ENCODE measurements at places on chromosomes 11 and 22.

- DNase-seq = no peak
Observed at GRCh38 chr11:81135570-81135969, 1598.1 kb downstream of the FAM181B start.

- no peak for DNase-seq
Observed at GRCh38 chr22:36722055-36722454, 18.5 kb upstream of the CACNG2 start.

- peak; percentile 54 for DNase-seq
Observed at GRCh38 chr11:47551086-47551485, 1.8 kb downstream of the CELF1 start.

GRCh38 chr11:101553891-101554292 lies 29.9 kb downstream of the TRPC6 start:
- DNase-seq = no peak

DNA sequence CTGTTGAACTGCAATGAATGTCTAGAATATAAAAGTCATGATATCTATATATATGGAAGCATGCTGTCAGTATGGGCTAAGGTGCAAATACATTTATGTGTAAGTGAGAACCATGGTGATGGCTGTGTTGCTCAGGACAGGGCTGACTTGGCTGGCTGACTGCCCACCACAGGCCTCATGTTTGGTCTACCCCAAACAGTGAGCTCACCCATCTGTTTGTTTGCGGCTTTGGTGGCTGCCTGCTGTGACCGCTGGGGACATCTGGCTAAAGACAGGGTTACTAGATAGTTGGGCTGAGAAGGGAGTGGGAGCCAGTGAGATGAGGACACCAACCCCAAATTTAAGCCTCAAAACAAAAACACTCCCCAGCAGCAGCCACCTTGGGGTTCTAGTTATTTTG lies 6.3 kb downstream of the CD44 start:
- no peak for DNase-seq

DNA sequence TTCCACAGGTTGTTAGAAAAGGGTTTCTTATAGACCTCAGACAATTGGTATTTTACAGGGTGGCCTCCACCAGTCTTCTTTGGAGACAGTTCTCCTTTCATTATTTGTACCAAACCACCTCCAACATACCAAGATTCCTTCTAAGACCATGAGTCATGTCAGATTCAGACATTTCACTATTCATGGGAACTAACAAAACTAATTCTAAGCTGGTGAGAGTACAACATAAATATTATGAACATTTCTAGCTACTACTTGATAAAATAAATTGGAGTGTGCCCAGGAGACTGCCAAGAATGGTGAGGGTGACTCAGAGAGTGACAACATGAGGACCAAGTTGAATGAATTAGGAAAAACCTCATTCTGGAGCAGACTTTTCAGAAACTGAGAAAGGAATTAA lies 494.6 kb upstream of the LRRC4C start:
- DNase-seq = no peak

- DNase-seq = no peak
Observed at GRCh38 chr11:115214644-115215234, 289.5 kb downstream of the CADM1 start.

- DNase-seq = no peak
Observed at GRCh38 chr11:117188620-117189081, 10.1 kb downstream of the SIDT2 start.

DNA sequence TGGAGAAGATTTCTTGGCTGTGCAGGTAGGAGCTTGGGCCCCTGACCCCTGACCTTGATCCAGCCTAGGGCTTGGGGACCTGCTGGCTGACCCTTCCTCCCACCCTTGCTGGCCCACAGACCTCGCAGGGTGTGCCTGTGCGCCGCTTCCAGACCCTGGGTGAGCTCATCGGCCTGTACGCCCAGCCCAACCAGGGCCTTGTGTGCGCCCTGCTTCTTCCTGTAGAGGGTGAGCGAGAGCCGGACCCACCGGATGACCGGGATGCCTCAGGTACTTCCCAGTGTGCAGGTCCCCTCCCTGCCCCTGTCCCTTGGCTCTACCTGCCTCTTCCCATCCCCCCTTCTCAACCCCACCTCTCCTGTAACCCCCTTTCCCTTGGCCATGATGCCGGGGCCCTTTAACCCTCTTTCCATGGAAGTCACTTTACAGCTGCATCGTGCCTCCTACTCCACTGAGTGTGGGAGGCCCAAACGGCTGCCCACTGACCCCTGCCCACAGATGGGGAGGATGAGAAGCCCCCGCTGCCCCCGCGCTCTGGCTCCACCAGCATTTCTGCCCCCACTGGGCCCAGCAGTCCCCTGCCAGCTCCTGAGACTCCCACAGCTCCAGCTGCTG lies 3.8 kb downstream of the INPPL1 start:
- DNase-seq = no peak

DNA sequence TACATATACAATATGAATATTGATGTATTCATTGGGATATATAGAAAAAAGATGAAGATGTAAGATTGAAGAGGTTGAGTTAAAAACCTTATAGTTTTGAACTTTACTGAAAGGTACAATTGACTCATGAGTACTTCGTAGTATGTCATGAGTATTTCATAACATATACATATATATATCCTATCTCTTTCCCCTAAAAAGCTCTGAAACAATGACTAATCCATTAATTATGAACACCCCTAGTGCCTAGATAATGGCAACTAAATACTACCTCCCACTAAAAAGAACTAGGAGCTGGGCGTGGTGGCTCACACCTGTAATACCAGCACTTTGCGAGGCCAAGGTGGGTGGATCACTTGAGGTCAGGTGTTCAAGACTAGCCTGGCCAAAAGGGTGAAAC lies 31.5 kb downstream of the SLC35F2 start:
- no peak for DNase-seq

GRCh38 chr22:22167791-22168189 lies 76.8 kb upstream of the VPREB1 start:
- DNase-seq = no peak

GRCh38 chr11:2576111-2576510 lies 123.7 kb downstream of the KCNQ1OT1 start:
- no peak for DNase-seq

DNA sequence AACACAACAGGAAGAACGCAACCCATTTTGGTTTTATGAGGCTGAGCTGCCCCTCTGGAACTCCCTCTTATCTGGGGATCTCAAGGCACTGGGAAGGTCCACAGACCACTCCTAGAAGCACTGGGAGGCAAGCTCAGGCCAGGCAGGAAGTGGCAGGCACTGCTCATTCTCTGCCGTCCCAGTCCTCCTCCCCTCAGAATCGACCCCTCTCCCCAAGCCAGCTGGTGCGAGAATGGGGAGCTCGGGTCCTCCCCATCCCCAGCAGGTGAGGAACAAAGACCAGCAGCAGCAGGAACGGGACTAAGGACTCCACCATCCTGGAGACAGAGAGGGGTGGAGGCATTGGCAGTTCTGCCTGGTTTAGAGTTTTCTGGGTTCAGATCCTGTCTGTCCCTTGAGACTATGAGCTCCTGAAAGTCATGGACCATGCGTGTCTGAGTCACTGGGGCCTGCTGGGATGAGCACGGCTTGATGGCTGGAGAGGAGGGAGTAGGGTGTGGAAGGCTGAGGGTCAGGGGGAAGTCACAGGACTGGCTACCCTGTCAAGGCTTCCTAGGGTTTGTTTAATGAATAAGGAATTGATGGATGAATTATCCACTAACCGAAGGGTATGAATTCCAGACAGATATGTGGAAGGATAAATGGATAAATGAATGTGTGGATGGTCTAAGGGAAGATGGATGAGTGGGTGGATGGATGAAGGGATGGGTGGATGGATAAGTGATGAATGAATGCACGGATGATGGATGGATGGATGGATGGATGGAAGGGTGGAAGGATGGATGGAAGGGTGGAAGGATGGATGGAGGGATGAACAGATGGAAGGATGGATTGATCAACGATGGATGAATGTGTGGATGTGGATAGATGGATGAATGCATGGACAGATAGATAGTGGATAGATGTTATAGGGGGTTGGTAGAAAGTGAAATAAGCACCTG lies 6.4 kb downstream of the MYEOV start:
- DNase-seq = peak; percentile 19

- DNase-seq = no peak
Observed at GRCh38 chr11:112051768-112052167, 22.0 kb downstream of the PIH1D2 start.

- DNase-seq = no peak
Observed at GRCh38 chr11:125448136-125448535, 47.9 kb downstream of the FEZ1 start.

DNA sequence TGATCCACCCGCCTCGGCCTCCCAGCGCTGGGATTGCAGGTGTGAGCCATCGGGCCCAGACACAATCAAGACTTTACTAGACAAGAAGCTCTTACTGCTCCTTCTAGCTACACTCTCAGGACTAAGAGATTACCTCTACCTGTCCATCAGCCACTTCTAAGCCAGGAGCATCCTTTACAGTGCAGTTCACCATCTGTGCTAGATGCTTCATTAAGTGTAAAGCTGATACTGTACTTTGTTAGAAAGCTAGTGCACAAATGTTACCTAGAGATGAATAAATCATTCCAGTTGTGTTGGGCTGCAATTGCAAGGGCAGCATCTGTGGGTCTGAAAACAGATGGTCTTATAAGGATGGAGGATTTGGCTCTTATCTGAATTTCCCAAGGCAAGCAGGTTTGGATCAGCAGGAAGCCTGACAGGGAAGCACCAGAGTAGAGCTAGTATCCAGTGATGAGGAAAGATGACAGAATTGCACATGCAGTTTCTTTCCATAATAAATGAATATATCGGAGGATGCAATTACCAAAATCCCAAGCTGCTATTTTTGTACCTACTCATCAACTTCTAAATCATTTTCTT lies 58.3 kb downstream of the FAM168A start:
- no peak for DNase-seq

DNA sequence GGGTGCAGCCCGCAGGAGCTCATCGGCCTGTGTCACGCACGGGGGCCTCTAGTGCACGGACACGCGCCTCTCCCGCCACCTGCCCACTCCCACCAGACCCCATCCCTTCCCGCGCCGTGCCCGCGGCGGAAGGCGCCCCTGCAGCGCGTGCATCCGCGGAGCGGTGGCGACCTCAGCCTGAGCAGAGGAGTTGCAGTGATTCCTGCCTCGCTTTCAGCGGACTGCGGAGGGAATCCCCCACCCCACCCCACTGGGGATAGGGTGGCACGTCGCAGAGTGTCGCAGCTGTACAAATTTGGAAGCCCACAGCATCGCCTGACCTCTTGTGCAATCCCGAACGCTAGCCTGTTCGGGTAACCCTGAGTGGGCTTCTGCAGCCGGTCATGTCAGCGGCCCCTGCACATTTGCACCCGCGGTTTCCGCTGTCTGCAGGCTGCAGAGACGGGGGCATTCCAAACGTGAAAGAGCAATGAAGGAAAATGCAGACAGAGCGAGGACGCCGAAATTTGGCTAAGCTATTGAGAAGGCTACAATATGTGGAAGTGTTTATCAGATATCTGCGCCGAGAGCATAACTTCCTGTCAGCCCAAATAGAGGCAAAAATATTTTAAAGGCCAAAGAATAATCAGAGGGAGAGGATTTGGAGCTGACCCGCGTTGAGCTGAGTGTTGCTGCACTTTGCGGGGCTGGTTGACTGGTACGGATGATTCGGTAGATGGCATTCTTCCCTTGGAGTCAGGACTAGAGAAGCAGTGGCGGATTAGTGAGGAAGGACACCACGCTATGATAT lies 617 bp upstream of the ARHGAP20 start:
- DNase-seq = no peak

- no peak for DNase-seq
Observed at GRCh38 chr11:126544108-126545056, 188.9 kb downstream of the ST3GAL4 start.

DNA sequence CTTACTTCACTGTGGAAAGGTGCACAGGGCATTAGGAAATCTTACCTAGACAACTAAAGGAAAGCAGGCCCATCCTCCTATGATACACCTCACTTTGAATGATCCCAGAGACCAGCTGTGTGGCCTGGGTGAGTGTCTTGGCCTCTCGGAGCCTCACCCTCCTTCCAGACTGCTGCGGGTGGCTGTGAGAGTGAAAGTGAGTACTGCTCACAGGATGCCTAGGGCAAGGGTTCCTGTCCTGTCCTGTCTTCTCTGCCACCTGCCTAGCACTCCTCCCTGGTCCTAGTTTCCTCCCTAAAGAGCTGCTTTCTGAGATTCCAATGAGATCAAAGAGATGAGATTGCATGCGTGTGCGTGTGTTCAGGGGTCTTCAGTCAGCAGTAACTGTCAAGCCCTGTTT lies 19.5 kb upstream of the ADORA2A start:
- no peak for DNase-seq

DNA sequence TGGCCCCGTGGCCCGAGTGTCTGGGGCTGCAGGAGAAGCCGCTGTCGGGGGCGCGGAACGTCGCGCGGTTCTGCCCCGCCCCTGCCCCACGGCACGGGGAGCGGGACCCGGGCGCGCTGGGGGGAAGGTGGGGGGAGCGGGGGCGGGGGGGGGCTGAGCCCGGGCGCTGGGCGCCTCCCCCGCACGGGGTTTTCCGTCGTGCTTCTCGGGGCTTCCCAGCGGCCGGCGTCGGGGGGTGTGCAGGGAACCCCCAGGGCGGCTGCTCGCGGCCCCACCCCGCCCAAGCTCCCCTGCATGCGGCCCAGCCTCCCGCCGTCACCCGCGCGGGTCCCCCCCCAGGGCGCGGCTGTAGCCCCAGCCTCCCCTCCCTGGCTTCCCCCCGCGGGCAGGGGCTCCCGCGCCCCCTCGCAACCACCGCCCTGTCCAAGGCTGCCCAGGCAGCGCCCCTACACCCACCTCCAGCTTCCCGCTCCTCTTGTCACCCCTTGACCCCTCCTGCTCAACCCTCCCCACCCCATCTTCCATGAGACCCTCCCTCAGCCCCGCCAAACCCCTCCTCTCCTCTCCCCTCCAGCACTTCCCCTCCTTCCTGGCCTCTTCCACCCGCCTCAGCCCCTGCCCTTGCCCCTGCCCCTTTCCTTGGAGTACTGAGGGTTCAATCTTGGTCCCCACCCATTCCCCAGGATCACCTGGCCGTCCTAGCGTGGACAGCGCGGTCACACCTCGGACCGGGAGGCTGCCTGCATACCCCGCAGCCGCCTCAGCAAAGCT lies 1.7 kb downstream of the IL17REL start:
- no peak for DNase-seq

DNA sequence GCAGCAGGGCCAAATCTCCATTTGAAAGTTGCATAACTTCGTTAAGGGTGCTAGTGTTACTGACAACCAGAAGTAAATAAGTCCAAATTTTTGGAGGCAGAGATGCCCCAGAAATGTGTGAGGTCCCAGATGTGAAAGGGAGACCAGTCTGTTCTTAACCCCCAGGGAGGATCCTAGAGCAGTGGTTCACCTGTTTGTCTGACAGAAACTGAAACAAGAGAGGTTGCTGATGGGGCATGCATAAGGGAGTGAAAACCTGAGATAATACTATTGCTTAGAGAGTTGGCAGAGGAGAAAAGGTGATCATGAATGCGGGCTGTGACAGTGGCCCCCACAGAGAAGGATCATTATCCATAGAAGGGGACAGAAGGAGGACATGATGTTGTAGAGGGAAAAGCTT lies 3.8 kb downstream of the CBLIF start:
- DNase-seq = no peak

DNA sequence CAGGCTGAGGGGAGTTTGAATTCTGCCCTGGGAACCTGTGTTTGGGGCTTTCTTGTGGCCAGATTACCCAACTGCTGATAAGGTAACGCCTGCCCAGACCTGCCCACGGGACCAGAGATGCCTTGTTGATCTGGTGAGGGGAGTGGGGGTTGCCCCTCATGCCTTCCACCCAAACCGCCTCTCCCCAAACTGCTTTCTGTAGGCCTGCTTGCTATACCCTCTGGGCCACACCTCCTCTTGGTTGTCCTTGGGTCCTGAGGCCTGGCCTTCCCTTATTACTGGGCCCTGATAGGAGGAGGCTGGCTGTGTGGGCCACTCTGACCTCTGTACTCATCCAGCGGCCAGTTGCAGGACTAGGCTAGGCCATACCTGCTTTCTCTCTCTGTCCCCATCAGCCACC lies 3.4 kb downstream of the P2RY2 start:
- DNase-seq = no peak

Measured in hematopoietic multipotent progenitor cell treated with erythropoietin and hydrocortisone succinate and interleukin-3 and kit ligand, for 8 days (in vitro differentiated cells).